ENCODE measurements at places on chromosomes 12 and 14. TPM values are rescaled to one million over a fixed set of nuclear protein-coding genes. Genes with fewer than 3 reads are reported as not detected.

The OR6C2 gene
- total RNA-seq, result not detected

The IL22 gene
- not detected for total RNA-seq

The GSKIP gene
- 53.6 TPM for total RNA-seq

The PAWR gene
- total RNA-seq, result 83.4 TPM

The TAS2R14 gene
- total RNA-seq, result 1.3 TPM

The OR10G3 gene
- not detected for total RNA-seq

All from bladder microvascular endothelial cell (primary cell).